Stimulated activated effector memory CD8-positive, alpha-beta T cell treated with anti-CD3 and anti-CD28 coated beads, Interleukin-12 subunit alpha, Interleukin-12 subunit beta, amount 100 ng/mL, for 72 hours (primary cell): ENCODE measurements at places on chromosomes 2 and 18.

- no peak for DNase-seq
Measured at GRCh38 chr2:29562896-29563295, 358.5 kb downstream of the ALK start.

DNA sequence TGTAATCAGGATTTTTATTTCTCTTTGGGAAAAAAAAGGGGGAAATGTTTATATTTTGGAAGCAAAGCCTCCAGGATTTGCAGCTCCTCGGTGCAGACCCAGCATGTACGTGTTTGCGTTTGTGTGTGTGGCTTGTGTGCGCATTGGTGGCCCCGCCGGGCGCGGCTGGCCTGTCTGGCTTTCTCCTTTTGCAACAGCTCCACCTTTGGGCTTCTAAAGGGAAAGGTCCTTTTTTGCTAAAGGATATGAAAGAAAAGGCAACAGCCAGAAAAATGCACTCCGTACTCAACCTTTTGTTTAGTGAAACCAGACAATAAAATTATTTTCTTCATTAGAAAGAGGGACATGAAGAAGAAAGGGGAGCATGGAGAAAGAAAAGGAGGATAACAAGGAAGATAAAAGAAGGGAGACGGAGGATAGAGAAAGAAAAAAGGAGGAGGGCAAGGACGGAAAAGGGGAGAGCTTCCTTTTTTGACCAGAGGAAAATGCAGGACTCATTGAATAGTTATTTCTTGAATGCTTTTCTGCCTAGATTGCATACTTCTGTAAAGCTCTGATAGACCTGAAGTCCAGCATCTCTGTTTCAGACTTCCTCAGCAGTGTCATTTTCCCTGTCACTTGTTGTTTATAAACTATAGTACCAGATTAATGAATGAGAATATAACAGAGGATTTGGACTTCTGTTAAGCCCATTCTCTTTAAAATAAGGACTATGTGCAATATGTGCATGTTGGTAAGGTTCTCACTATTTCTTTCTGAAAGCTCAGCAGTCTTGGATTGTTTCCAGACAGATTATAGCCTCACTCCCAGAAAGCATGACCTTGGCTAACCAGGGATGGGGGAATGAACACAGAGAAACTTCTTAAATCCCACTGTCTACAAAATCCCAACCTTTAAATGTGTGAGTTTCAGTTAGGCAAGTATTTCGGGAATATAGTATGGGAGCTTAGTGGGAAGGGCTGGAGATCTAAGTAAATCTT lies 563.1 kb upstream of the PIK3C3 start:
- no peak for DNase-seq

- DNase-seq, result no peak
Measured at GRCh38 chr18:55307505-55307904, 280.5 kb downstream of the TCF4 start.

DNA sequence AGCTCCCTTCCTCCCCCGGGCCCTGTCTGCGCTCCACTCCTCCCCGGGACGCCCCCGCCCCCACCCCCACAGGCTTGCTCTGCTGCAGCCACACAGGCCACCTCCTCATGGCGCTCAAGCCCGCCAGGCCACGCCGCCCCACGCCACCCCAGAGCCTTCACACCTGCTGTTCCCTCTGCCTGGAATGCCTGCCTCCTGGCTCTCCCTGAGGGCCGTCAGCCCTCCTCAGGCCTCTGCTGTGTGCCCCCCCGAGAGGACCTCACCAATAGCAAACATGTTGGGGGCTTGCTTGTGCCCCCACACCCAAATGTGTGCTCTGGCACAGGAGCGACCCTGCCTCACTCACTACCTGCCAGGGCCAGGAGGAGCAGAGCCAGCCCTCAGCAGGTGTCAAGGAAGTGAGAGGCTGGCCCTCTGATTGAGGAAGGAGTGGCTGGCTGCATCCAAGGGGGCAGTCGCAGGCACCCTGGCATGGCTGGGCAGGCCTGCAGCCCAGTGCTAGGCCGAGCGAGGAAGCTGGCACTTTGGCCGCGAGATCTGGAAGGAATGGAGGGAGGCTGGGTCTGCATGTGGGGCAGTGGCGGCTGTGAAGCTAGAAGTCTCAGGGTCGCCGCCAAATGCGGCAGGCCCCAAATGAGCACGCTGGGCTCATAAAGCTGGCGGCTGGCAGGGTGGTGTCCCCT lies 86.5 kb downstream of the INHBB start:
- DNase-seq, result no peak

DNA sequence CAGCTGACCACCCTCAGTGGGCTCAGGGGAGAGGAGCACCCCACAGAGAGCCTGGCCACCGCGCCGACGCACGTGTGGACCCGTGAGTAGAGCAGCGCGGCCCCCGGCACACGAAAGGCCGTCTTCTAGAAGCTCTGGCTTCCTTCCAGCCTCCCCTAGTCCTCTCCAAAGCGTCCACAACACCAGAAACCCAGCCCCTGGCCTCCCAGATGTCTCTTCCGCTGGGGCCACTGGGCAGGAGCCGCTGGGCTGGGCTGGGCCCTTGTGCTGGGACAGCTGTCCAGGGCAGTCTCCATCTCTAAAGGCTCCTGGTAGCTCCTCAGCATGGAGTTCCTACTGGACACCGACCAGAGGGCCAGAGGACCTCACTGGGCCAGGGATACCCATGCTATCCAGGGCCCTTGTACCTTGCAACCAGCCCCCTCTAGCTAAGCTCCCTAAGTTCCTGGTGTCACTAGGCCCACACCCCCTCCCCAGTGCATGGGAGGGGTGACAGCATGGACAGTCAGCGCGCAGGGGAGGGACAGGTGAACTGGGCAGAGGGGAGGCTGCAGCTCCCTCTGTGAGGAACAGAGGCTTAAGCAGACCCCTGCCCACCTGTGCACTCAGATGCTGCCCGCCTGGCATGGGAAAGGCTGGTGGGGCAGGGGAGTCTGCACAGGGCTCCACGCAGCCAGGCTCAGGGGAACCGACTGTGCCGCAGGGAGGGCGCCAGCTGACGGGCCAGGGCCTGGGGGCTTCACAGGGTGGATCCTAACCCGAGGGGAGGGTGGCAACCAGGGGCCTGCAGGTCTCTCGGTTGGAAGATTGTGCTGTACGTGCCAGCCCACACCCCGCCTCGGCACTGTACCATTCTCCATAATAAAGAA lies 32.9 kb downstream of the MTERF4 start:
- no peak for DNase-seq
